ENCODE measurements at places on chromosomes 4 and X. TPM values are rescaled to one million over a fixed set of nuclear protein-coding genes. Genes with fewer than 3 reads are reported as not detected.

DNA sequence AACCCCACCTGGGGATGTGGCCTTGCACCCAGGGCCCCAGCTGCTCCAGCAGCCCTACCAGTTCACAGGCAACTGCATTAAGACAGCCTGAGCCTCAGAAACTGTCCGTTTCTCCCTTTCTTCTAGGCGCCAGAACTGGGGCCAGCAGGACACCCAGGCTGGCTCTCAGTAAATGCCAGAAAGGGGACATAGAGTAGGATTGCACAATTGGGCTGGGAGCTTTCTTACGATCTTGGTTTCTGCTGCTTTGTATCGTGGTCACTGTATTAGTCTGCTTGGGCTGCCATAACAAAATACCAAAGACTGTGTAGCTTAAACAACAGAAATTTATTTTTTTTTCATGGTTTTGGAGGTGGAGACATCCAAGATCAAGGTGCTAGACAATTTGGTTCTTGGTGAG, 48.4 kb downstream of the NALF2 start:
- DNase-seq = no peak

DNA sequence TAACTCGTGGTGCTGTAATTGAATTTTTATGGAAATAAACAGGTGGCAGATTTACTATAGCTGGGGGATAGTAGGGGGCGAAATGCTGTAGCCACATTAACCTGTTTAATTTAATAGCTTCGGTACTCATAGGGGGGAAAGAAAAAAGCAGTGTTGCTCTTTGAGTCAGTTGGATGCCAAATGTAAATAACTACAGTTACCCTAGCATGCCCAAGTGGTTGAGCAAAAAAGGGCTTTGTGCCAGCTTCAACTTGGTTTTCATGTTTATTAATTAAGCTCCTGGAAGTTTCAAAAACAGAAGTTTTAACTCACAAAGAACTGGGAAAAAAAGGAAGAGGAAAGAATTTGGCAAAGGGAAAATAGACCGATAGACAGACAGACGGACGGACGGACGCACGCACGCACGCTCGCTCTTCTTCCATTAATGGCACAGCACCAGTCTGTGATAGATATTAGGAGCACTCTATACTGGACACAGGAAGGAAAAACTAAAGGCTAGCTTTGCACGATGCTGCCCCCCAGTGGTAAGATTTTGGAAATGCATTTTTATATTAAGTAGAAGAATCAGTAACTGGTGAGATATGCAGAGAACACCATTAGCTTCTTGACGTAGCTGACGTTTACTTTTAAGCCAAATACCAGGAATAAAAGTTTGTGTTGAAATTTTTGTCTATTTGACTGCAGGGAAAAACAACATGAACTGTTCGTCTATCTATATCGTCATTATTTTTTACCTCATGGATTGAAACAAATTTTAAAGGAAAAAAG, 151.8 kb downstream of the SLC7A11 start:
- peak; percentile 57 for DNase-seq

DNA sequence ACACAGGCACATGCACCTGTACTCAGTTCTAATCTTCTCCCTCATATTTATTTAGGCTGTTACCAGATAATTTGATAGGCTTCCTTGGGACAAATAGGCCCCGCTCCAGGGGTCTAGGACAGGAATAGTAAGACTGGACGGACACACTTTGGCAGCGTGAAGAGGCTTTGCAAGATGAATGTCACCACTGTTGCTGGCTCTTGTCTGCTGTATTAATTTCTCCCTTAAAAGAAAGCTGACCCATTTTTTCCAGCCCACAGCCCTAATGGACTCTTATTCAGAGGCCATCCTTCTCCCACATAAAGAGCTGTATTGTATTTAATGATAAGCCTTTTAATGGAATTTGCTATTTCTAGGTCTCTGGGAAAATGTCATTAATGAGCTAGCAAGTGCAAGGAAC, 18.0 kb downstream of the FAM184B start:
- no peak for DNase-seq

DNA sequence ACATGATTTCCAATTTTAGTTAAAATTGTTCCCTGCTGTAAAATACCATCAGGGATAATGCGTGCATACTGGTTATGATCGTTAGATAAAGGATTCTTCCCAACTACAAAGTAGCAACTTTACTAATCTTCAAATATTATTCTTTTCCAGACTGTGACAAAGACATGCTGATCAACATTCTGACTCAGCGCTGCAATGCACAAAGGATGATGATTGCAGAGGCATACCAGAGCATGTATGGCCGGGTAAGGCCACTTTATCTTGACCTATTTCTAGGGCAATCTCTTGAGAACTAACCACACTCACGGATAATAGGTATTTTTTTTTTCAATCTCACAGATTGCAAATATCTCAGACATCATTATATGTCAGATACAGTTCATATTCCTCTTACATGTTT, 47.0 kb downstream of the ANXA10 start:
- no peak for DNase-seq

DNA sequence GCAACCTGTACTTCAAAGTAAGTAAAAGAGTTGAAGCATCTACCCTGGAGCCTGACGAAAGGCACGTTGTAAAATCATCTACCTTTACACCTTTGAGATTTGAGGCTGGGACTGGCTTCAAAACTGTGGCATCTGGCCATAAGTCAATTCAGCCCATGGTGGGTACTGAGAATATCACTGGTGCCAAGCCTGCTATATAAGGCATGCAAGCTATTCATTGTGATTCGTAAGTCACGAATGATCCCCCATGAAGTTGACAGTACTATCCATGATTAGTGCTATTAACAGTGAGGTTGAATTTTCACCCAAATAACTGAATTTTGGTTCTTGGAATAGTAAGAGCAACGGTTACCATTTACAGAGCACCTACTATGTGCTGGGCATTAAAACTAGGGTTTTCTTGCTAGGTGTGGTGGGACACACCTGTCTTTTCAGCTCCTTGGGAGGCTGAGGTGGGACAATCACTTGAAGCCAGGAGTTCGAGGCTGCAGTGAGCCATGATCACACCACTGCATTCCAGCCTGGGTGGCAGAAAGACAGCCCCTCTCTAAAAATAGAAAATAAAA, 39.8 kb downstream of the IRF2 start:
- DNase-seq = no peak

DNA sequence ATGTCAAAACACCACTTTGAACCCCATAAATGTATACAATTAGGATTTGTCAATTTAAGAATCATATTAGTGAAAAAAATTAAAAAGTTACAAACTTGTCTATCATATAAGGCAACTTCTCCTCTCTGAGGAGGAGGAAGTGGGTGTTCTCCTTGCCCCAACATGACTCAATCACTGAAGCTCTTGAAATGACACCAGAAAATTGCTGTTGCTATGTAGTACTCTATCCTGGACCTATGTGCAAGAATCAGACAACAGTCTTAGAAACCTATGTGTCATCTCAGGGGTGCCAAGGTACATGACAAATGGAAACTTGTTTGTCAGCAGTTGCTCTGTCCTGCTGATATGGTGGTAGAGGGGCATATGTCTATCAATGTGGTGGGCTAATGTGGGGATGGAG, 47.7 kb downstream of the HMGB3 start:
- DNase-seq = no peak

DNA sequence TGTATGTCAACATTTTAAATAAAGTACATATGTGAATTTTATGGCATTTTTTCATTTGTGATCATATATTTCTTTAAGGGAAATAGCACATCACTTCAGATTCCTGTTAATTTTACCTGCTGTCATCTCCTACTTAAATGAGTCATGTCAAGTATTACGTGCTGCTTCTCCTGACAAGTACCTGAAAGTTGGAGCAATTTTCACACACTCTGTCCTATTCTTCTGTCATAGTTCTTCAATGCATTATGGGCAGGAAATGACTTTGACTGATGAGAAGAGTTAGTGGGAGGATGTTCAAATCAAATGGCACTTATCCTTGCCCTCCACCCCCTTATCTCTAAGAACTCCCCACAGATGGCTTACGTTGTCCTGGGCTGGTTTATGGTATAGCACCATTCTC, 64.2 kb upstream of the SYTL5 start:
- DNase-seq = no peak

- DNase-seq = no peak
Measured at GRCh38 chr4:111510535-111510934, 634.7 kb upstream of the FAM241A start.

DNA sequence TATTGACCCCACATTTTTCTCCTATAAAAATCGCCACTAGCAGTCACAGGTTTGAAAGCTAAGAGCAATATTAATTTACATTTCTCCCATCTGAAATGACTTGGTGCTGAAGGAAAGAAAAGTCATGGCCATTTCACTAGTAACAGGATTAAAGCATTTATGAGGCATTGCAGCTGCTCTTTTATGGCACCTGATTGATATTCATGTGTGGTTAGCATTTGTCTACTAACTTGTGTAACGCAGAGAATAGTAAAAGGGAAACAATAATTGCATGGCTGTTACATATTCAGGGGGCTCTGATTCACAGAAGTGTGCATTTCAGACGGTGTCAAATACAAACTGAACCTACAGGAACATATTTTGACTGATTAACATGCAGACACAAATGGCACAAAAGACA, 5.2 kb downstream of the PCDH19 start:
- DNase-seq = no peak

- DNase-seq = no peak
Measured at GRCh38 chrX:11342673-11343072, 49.5 kb downstream of the AMELX start.

GRCh38 chr4:8534611-8535010, 45.6 kb upstream of the GPR78 start:
- no peak for DNase-seq

The UGT2A1 gene
- total RNA-seq = not detected

The STBD1 gene
- total RNA-seq = 6.2 TPM

The NR0B1 gene
- total RNA-seq = 0.78 TPM

The GPAT3 gene
- total RNA-seq = 1.8 TPM

The CPLX1 gene
- 0.52 TPM for total RNA-seq

The IL3RA gene
- 0.78 TPM for total RNA-seq
